ENCODE measurements at places on chromosomes 2 and 18.

GRCh38 chr2:64784168-64785061 is 130.7 kb upstream of the SERTAD2 start:
- no peak for DNase-seq

GRCh38 chr2:157501026-157501425 is 57.1 kb upstream of the CYTIP start:
- DNase-seq = no peak

DNA sequence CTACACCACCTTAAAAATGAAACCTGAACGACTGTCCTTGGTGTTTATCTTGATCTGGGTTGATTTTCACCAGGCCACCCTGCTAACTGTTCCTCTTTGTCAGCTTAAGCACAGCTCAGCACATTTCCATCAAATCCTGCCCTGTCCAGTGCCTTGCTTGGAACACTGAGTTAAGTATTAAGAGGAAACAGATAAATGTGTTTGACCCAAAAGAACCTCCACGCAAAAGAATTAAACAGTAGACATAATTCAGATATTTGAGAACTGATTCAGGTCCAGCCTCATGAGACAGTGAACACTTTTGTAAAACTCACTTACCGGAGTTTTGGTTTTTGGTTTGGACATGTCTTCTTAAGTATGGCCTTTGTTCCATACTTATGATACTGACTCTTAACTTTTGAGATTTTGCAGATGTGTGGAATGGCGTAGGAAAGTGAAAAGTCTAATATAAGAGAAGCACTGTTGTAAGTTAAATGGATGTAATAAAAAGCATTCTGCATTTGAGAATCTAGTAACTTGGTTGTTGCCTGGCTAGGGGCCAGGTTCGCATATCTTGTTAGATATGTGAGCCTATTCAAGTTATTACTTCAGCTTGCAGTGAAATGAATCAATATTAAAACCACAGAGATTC is 88.9 kb upstream of the SERPINE2 start:
- no peak for DNase-seq

- DNase-seq = no peak
Observed at GRCh38 chr18:11999429-11999828, 18.1 kb downstream of the IMPA2 start.

- DNase-seq = peak; percentile 66
Observed at GRCh38 chr2:239264838-239265651, 135.8 kb downstream of the HDAC4 start.

DNA sequence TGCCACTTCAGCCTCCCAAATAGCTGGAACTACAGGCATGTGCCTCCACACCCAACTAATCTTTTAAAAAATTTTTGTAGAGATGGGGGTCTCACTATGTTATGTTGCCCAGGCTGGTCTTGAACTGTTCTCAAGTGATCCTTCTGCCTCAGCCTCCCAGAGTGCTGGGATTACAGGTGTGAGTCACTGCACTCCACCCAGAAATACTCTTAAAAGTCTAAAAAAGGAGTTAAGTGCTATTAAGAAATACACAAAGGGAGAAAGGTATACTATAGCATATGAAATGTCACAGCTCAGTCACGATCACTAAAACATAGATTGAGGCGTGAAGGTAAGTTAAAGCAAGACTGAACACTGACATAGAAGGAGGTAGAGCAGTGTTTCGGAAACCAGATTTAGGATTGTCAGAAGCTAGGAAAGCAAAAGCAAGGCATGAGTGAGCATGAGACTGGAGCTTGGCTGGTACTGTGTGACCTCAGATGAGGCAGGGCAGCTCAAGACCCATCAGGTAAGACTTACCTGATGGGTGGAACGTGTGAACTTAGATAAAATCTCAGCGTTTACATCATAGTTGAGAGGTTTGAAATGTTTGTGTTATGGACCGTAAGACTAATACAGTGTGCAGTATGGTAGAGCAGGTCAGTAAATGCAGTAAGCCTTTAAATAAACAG is 9.2 kb downstream of the CCNYL1 start:
- DNase-seq = no peak

Measured in T-helper 22 cell (primary cell).